Activated T-cell treated with anti-CD3 and anti-CD28 coated beads, Interleukin-2, amount 50 U/mL, for 4 hours (primary cell): ENCODE measurements at places on chromosomes 11 and 22. TPM values are rescaled to one million over a fixed set of nuclear protein-coding genes. Genes with fewer than 3 reads are reported as not detected.

GRCh38 chr11:34492806-34493414 lies 20.7 kb downstream of the ELF5 start:
- DNase-seq, result peak; percentile 26

GRCh38 chr22:49942565-49943404 lies 17.8 kb upstream of the PIM3 start:
- DNase-seq, result no peak

DNA sequence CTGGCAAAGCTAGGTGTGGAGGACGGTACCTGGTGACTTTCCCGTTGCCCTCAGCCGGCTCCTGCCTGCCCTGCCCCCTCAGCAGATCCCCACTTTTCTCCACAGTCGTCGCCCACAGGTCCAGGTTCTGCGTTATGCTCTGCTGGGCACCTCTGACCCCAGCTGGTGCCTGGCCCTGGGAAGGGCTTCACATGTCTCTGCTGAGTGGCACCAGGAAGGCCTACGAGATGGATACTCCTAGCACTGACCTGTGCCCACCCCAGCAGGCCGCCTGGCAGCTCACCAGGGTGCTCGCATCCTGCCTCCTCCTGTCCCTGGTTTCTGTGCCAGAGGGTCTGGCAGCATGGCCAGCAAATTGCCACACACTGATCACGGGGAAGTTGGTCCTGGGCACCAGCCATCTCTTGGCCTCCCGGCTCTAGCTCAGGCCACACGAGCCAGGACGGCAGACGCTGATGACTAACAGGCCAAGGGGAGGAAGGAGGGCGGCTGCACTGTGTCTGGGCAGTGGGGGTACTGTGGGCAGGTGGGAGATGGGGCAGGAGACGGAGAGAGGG lies 13.8 kb downstream of the CARS1 start:
- DNase-seq, result no peak

DNA sequence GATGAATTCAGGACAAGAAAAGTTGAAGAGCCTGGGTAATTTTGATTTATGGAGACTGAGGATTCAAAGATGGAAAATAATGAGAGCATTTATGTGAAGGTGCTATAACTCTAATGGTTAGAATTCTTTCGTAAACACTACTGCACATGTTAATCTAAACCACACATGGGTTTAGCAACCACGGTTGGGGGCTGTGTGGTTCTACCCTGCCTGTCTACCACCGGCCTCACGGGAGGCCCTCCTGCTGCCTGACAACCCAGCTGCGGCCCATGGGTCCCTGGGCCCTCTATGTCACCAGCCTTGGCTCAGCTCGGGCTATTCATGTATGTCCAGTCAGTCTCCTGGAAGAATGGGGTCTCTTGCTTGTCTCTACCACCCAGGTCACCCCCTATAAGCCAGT lies 68.5 kb upstream of the ARFGAP3 start:
- DNase-seq, result no peak

GRCh38 chr11:132623511-132623910 lies 908.8 kb downstream of the OPCML start:
- no peak for DNase-seq

DNA sequence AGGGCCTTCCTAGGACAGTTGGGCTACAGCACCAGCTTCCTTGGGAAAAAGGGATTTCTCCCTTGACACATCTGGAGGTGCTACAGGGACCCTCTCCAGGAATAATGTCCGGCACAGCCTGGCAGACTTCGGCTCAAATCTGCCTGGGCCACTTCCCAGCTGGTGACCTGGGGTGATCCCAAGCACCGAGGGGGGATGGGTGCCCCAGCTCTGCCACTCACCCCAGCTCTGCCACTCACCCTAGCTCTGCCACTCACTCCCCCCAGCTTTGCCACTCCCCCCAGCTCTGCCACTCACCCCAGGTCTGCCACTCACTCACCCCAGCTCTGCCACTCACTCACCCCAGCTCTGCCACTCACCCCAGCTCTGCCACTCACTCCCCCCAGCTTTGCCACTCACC lies 9.9 kb downstream of the OSBPL5 start:
- DNase-seq, result no peak

DNA sequence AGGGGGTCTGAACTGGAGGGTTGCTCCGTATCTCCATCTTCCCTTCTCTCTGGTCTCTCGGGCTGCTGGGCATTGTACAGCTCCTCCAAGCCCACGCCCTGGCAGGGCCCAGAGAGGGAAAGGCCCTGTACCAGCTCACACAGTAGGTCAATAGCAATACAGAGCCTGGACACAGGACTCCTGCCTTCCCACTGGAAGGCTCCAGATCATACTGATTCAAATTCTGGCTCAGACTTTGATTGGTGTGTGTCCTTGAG lies 6.6 kb downstream of the CSDC2 start:
- DNase-seq, result no peak

DNA sequence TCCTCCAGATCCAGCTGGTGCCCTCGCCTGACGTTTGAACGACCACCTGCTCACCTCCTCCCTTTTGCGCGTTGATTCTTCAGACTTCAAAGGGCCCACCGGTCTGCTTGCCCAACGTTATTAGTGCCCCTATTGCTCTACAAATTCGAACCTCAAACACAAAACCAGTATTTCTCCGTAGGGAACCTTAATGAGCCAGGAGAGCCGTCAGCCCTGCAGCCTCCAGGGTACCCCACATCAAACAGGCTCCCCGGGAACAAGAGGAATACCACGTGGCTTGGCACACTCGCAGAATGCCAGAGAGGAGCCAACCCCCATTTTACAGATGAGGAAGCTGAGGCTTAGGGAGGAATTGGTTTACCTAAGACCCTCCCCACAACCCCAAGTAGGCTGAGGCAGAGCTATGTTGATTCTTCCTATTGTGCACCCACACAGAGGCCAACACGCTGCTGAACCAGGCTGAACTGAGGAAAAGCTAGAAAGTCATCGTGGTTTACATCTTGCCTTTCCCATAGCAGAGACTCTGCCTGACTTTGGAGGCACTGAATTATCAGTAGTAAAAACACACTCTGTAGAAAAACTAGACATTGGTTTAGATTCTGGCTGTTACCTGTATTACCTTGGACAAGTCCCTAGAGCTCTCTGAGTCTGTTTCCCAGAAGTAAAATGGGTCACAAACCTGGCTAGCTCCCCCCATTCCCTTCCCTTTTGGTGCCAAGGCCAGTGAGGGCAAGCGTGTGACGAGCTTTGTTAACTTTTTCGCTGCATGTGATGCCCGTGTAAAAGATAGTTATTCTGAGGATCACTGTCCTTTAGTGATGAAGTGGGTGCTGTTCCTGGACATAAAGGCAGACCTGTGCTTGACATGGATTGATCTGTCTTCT lies 764 bp downstream of the TKFC start:
- DNase-seq, result no peak

DNA sequence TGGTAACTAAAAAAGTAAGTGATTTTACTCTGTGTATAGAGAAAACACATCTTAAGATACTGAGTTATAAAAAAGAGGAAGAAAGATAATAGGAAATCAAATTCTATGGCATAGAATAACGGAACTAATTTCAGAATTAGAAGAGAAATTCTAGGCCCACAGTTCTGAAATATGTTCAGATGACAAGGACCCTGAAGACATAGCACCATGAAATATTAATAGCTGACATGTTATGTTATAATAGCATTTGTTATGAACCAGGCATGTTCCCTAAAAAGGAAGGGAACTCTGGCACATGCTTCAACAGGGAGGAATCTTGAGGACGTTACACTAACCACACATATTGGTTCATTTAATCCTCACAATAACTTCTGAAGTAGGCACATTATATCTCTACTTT lies 32.7 kb downstream of the PRDM10 start:
- no peak for DNase-seq

DNA sequence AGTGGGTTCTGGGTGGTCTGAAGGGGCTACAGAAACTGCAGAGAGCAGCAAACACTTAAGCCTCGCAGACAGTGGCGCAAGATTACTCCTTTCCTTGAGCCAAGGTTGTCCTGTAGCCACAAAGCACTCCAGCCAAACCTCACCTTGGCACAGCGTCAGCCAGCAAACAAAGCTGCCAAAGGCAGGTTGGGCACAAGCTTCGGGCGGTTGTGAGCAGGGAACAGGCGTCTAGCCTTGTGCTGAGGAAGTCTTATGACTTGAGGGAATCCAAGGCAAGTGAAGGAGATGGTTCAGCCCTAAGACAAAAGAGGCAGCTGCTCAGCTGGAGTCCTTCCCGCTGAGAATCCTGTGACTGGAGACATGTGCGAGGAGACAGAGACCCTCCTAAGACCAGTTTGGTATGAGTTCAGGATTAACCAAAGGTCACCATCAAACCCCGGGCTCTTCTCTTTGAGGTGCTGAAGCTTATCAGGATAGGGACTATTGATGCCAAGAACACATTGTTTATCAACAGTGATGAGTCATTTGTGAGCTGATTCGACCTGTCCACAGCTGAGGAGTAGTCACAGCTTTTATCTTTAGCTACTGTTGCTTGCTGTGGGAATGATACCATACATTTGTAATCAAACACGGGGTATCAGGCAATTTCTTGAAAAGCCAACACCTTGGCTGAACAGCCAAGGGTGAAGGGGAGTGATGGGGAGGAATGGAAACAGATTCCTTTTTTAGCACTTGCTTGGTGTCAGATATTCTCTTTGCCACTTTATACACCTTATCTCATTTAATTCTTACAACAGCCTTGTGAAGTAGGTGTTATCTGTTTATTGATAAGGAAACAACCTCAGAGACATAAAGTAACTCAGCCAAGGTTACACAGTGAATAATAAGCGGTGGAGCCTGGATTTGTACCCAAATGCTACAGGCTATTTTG lies 4.6 kb downstream of the ADM start:
- no peak for DNase-seq

- no peak for DNase-seq
Observed at GRCh38 chr11:106733635-106734034, 284.6 kb downstream of the GUCY1A2 start.

- DNase-seq, result no peak
Observed at GRCh38 chr22:47343611-47344010, 581.2 kb downstream of the TBC1D22A start.

DNA sequence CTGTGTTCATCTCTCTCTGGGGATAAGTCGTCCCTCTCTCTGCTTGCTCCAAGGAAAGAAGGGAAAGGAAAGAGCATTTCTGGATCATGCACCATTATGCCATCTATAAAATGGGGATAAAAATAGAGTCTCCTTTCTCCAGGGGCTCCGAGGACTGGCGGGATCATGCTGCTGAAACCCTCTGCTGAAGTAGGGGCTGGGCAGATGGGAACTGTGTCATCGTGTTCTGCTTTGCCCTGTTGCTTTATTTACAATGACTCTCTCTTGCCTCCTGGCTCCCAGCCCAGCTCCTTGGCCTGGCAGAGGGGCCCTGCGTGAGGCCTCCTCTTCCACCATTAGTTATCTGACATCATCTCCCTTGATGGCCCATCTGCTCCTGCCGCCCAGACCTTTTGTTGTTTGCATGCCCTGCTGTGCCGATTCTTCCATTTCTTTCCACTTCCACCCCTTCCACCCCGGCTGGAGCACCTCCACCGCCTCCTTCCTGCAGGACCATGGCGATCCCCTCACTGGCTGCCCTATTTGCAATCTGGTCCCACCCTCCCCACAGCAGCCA lies 200.9 kb downstream of the MYO18B start:
- DNase-seq, result no peak

DNA sequence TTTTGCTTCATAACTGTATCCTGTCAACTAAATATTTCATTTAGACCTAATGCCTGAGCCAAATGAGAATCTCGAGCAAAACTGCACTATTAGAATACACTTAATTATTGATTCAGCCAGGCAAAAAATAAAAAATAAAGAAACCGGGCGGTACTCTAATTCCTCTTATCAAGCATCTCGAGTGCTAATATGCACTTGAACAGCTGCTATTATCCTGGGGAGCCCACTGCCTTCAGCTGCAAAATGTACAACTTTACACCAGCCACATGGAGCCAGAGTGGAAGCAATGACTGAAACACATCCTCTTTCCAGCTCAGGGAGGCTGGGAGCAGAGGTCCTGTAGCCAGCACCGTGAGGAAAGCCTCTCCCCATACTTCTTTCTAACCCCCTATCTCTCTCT lies 390.0 kb upstream of the CADM1 start:
- no peak for DNase-seq

GRCh38 chr11:42526426-42526825 lies 785.4 kb upstream of the API5 start:
- no peak for DNase-seq

DNA sequence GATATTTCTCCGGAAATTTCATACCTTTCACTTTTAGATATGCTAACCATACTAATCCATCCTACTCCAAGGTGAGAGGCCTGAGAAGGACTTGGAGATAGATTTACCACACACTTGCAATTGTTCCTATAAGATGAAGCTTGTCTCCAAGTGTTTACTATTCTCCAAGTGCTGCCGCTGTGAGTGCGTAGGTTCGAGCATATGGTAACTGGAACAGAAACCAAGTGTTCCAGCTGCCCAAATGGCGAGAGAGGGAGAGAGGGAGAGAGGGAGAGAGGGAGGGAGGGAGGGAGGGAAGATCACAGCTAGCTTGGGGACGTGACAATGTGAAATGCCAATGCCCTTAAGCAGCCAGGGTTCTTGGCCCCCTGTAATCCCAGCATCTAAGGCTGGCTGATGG lies 21.5 kb downstream of the ASCC2 start:
- DNase-seq, result no peak

- DNase-seq, result no peak
Observed at GRCh38 chr11:68418648-68419047, 41.9 kb upstream of the PPP6R3 start.

GRCh38 chr22:18145676-18146388 lies 4.1 kb upstream of the USP18 start:
- DNase-seq, result no peak

The MYO7A gene
- total RNA-seq, result not detected

The MPPED1 gene
- total RNA-seq, result not detected

The RHOD gene
- total RNA-seq, result 0.35 TPM

The KCNJ1 gene
- total RNA-seq, result not detected

The VSTM5 gene
- not detected for total RNA-seq

The CRYBB2 gene
- not detected for total RNA-seq

The ZFP91 gene
- 60.4 TPM for total RNA-seq

The RIMBP3C gene
- not detected for total RNA-seq

The BEST1 gene
- total RNA-seq, result not detected

The CPT1B gene
- 30.0 TPM for total RNA-seq

The FGF3 gene
- total RNA-seq, result not detected

The PIWIL4 gene
- 0.32 TPM for total RNA-seq

The SLC7A4 gene
- not detected for total RNA-seq

The NPTXR gene
- 2.2 TPM for total RNA-seq
